NCI-H1092 treated with DMSO at 0.1 percent for 48 hours (cell line): ENCODE measurements at places on chromosomes 5 and 9.

DNA sequence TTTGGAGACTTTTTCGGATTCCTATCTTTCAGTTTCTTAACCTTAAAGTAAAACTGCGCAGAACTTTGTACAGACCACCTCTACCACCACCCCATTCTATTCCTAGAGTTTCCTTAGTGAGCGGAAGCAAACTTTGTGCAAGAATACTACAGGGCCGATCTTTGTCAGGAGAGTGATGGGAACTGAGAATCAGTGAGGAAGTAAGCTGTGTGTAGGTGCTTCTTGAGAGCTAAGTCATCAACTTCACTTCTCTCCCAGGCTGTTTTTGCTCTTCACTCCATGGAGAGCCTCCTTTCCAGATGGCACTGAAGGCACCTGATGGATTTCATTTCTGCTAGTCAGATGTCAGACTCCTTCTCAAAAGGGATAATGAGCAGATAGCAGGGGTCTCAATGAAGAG lies 127.3 kb downstream of the SPATA31D1 start:
- DNase-seq, result no peak

DNA sequence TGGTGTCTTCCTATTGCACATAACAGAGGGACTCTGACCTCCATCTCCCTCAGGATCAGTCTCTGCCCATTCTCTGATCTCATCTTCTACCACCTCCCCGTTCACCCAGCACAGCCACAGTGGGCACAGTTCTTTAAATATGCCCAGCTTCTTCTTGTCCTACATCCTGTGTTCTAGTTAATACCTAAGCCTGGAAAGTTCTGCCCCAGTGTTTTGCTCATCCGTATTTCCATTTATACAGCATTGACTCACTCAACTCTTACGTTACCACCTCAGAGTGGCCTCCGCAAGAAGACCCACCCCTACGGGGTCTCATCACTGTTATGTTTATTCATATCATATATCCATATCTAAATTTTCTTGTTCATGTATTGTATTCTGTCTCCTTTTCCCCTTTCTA lies 315.5 kb downstream of the ADGRV1 start:
- no peak for DNase-seq

- no peak for DNase-seq
Measured at GRCh38 chr5:131274326-131275063, 10.6 kb downstream of the CDC42SE2 start.

DNA sequence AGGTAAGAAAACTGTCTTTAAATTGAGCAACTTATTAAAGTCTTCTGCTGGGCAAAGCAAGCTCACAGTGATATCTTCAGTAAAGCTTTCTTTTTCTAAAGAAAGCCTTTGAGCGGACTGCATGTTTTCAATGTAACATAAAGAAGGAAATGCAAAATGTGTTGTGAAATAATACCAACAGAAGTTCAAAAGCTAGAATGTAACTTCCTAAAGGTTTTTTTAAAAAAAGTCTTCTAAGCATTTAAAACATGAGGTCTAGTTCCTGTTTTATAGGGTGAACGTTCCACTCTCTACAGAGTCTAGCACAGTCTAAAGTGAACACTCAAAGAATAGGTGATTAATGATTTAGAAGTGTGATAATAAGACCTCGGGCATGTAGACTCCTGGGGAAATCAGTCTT lies 62.9 kb downstream of the DENND1A start:
- no peak for DNase-seq

DNA sequence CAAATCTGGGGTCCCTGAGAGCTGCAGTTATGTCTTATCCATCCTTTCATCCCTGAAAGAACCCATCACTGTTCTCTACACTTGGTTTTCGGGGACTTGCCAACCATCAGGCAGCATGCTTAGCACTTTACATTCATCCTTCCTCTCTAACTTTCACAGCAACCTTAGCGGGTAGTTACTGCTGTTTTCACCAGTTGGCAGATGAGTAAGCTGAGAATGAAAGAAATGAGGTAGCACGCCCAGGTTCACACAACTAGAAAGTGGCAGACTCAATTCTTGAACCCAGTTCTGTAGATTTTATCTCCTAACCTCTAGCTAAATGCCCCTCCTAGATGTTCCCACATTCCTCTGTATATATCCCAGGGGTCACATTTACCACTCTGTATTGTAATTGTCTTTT lies 342.0 kb upstream of the WWC1 start:
- DNase-seq, result no peak

- DNase-seq, result no peak
Measured at GRCh38 chr9:109993250-109993978, 213.4 kb downstream of the PALM2AKAP2 start.

DNA sequence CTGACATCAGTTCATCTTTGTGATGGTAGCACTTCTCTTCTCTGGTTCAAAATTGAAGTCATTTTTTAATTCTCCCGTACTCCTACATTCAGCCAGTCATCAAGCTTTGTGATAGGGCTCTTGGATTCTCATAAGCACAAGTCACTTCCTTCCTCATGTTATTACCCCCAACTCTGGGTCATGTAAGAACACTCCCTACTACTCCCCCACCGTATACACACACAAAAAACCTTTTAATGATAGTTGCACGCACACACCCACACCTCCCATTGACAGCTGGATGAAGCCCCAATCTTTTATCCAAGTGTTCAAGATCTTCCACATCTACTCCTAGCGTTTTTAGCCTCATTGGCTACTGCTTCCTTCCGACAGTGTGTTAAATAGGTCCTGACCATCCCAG lies 16.8 kb downstream of the KDM3B start:
- no peak for DNase-seq

DNA sequence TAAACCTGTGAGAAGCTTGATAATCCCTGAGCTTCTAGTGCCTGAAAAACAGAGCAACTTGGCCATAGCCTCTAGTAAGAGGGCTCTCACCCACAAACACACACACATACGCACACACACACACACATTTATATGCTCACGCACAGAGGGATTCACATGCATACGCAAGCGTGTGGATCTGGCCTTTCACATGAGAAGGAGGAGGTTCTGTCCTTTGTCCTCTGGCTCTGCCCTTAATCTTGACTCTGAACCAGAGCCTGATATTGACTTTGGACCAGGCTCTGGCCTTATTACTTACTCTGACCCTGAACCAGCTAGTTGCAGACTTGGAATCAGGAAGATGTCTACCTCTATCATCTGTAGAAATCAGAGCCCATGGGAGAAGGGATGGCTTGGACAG lies 10.0 kb upstream of the P4HA2 start:
- DNase-seq, result no peak

DNA sequence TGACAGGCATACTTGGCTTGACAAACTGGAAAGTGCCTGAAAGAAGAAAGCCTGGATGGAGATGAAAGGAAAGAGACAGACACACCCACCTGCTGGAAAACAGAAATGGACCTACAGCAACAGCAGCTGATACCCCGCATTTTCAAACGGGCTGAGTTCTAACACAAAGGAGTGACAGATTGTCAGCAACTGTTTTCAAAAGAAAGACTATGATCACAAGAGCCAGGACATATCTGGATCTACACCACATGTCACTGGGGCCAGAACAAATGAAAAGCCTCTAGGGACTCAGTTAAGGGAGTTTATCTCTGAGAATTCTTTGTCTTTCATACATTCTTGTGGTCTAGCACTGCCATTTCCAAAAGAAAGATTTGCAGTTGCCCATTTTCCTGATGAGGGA lies 24.1 kb upstream of the FST start:
- DNase-seq, result no peak

GRCh38 chr5:132265336-132266030 lies 8.0 kb downstream of the PDLIM4 start:
- DNase-seq, result no peak
